ENCODE measurements at places on chromosomes 13 and 19.

DNA sequence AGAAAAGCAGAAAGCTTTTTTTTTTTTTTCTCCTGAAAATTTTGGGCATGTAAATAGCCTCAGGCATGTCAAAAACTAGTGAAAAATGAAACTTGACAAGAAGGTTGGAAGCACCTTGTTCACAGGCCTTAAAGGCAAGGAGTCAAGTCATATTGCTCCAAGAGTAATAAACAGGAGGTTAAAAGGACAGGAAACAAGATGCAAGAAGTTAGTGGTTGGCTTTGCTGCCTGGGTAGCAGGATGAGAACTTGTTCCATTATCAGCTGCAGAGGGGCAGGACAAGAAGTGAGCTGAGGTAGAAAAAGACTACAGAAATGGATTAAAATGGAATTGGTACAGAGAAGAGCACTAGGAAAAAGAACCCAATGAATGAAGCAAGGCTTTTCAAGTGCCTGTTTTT lies 242.6 kb downstream of the DCT start:
- no peak for DNase-seq

DNA sequence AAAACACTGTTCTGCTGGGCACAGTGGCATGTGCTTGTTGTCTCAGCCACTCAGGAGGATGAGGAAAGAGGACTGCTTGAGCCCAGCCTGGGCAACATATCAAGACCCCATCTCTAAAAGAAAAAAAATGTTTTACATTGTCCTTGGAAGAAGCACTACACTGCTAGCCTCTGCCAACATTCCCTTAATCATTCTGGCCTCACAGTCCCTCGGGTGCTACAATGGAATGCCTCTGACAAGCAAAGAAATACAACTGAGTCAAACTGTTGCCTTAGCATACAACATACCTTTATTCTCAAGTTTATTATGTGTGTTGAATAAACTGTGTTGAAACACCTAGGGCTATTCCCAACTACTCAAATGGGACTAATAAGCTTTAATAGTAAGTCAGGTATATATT lies 56.1 kb downstream of the PSPC1 start:
- no peak for DNase-seq

- DNase-seq, result no peak
Observed at GRCh38 chr13:109833940-109834339, 47.6 kb upstream of the IRS2 start.

- DNase-seq, result no peak
Observed at GRCh38 chr19:49871349-49871985, 4.1 kb upstream of the PNKP start.

DNA sequence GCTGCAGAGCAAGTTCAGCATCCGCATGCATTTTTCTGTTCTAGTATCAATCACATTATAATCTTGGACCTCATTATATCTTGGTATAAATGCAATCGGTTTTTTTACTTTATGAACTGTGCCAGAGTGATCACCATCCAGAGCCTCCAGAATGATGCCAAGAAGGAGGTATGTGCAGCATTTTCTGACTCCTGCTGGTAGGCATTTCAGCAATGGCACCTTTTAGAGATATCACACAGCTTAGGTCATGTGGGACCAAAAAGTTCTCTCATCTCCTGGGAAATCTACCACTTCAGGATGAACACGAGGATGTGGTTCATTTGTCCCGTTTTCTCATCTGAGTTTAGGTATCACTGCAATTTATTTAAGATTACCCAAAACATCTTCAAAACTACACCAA lies 220.4 kb downstream of the VWA8 start:
- no peak for DNase-seq

- DNase-seq, result no peak
Observed at GRCh38 chr19:21084343-21084742, 2.3 kb downstream of the ZNF714 start.

DNA sequence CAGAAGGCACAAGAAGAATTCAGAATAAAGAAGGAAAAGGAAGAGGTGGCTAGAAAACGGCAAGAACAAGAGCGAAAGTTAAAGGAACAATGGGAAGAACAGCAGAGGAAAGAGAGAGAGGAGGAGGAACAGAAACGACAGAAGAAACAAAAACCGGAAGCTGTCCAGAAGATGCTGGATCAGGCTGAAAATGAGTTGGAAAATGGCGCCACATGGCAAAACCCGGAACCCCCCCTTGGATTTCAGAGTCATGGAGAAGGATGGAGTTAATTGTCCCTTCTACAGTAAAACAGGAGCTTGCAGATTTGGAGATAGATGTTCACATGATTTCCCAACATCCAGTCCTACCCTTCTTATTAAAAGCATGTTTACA lies 6.7 kb downstream of the CD209 start:
- no peak for DNase-seq

GRCh38 chr19:46818812-46819211 lies 30.4 kb upstream of the SLC1A5 start:
- DNase-seq, result no peak

- no peak for DNase-seq
Observed at GRCh38 chr13:48194379-48194754, 38.6 kb upstream of the ITM2B start.

- peak; percentile 16 for DNase-seq
Observed at GRCh38 chr19:10189616-10190015, 5.1 kb downstream of the DNMT1 start.

- DNase-seq, result no peak
Observed at GRCh38 chr19:41297628-41298347, 12.2 kb upstream of the CCDC97 start.

DNA sequence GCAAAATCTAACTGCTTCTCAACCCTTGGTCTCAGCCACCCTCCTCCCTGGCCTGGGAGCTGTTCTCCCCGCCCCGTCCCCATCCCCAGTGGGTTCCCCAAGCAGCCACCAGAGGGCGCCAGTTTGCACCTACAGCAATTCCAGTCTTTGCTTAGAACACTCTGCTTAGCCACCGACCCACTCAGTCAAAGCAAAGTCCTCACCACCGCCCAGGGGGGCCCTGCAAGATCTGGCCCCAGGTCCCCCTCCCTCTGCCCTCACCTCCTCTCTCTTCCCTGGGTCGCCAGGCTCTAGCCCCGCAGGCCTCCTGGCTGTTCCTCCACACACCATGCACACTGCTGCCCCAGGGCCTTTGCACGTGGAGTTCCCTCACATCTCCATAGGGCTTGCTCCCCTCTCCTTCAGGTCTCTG lies 12.4 kb downstream of the TMEM143 start:
- peak; percentile 73 for DNase-seq

- DNase-seq, result no peak
Observed at GRCh38 chr13:50236898-50237318, 221.7 kb downstream of the KCNRG start.

DNA sequence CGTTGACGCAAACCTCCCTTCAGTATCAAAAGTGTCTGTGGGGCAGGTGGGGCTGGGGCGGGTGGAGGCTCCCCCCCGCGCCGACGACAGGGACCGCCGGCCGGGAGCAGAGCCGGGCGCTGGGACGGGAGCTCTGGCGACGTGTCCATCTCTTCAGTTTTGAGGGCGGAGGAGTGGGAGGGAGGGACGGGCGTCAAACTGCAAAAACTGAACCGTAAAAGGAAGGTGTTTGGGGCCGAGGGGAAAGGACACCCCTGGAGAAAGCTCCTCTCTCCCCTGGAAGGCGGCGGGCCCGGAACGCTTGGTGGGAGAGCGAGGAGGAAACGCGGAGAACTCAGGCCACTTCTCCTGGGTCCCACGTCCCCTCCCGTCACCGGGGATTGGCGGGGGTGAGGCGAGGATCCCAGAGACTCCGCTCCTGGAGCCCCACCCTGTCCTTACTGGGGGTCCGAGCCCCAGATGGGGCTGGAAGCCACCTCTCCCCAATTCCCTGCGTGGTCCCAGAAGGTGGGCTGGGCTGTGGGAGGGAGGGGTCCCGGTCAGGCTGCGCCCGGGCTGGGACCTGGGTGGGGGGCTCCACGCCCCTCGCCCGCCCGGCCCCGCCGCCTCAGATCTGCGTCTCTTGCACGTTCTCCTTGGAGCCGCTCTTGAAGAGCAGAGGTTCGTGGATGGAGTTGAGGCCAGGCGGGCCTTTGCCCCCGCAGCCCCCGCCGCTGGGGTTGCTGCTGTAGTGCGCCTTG lies 3.4 kb upstream of the ASPDH start:
- no peak for DNase-seq

DNA sequence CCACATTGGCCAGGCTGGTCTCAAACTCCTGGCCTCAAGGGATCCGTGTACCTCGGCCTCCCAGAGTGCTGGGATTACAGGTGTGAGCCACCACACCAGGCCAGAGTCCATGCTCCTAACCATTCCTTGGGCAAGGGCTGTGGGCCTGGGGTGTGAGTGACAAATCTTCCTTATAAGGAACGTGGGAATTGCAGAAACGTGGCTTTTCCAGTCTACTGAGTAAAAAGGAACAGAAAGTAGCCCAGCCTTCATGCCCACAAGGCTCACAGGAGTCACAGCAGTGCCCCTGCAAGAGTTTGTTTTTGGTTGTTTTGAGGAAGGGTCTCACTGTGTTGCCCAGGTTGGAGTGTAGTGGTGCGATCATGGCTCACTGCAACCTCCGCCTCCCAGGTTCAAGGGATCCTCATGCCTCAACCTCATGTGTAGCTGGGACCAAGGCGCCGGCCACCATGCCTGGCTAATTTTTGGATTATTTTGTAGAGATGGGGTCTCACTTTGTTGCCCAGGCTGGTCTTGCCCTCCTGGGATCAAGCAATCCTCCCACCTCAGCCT lies 5.1 kb downstream of the MYPOP start:
- no peak for DNase-seq

DNA sequence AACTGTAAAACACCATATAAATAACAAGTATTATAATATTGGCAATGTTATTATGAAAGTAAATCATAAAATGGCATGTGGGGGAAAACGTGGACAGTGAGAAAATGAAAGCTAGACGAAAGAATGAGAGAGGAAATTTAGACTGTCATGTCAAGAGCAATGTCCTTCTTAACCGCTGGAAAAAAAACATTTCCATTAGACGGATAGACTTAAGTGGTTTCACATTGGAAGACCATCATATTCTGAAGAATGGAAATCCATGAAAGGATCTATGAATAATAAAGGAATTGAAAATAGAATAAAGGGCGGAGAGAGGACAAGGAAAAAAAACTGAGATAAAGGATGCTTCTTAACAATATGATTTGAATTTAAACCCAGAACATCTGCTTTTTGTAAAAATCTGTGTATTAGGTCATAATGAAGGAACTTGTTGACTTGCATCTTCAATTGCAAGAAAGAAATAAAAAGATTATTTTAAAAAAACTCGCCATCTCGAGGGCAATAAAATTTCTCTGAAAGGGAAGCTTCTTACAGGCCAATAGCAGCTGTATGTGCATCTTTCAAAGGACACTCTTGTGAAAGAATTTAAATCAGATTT lies 90.6 kb downstream of the SPRY2 start:
- DNase-seq, result no peak

DNA sequence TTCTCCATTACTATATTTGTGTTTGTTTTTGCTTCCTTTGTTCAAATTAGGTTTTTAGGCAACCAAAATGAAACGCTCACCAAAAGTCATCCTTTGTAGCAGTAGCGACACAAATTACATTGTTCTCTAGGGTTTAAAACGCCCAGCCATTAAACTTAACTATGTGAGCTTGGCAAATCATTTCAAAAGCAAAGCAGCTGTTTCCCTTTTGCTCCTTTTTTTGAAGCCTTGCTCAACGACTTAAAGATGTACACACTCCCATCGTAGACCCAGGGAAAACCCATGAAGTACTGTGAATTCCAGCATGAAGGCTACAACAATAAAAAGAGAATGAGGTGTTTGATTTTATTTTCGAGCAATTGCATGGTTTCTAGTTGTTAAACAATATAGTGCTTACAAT lies 106.7 kb downstream of the RAP2A start:
- no peak for DNase-seq

GRCh38 chr19:53977991-53978731 lies 13.3 kb upstream of the CACNG6 start:
- peak; percentile 24 for DNase-seq

DNA sequence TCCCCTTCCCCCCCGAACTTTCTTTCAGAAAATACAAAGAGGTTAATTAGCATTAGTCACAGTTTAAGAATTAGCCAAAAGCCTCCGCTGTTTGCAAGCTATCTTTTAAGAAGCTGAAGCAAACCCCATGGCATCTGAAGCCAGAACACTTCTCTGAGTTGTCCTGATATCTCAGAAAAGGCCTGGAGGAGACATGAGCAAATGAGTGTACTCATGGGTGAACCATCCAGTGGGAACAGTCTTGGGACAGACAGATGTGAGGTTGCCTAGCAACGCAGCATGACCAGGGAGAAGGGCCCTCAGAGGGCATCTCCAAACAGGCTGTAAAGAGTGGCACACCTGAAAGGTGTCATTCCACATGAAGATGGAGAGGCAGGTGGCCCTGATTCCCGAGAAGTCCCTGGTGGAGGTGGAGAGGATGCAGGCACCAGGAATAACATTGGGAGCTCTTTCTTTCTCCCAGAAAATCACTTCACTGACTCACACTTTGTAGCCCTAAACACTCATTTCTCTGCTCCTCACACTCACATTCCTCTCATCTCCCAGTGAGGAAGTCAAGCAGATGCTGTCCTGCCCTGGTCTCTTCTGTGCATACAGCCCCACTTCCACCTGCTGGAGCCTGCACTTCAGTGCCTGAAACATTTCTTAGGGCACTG lies 87.0 kb upstream of the TSHZ3 start:
- DNase-seq, result no peak

GRCh38 chr19:33052352-33052972 lies 12.2 kb downstream of the RHPN2 start:
- no peak for DNase-seq

DNA sequence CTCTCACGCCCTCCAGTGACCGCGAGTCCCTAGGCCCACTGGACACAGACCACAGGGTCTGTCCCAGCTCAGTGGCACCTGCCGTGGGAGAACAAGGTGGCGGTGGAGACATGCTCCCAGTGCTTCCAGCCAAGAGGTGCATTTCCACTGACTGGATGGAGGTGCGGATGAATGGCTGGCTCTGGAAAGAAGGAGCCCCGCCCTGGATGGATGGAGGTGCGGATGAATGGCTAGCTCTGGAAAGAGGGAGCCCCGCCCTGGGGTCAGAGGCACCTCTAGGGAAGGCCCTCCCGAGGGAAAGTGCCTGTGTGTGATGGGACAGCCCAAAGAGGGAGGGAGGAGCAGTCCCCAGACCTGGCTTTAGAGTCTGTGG lies 32.0 kb downstream of the NAXD start:
- no peak for DNase-seq

GRCh38 chr19:27657271-27658051 lies 1555.5 kb downstream of the UQCRFS1 start:
- no peak for DNase-seq

- no peak for DNase-seq
Observed at GRCh38 chr13:41917641-41918040, 43.3 kb downstream of the VWA8 start.

GRCh38 chr19:31126236-31126635 lies 223.0 kb downstream of the TSHZ3 start:
- DNase-seq, result no peak

DNA sequence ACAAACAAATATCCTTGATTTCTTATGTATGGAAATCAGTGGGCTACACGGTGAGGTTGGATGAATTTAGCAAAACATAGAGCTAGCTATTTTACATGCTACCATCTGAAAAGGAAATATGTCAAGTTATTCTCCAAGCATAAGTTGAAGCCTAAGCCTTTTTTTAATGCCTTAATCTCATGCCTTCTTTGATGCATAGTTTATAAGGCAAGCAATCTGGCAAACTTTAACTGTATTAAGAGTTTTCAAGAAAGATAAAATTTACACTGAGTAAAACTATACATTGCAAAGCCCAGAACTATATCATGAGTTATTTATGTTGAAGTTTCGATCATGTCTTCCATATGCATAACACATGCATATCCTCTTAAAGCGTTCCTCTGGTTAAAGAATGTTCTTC lies 85.0 kb upstream of the ATXN8OS start:
- no peak for DNase-seq
